Activated gamma-delta T cell treated with anti-CD3 and anti-CD28 coated beads, Interleukin-2, amount 50 U/mL, for 16 hours (primary cell): ENCODE measurements at places on chromosomes 2 and 18.

- DNase-seq = no peak
These were observed 20.4 kb upstream of the GPR17 start for GRCh38 chr2:127625572-127625951.

GRCh38 chr2:39805936-39806608 is 27.0 kb upstream of the THUMPD2 start:
- DNase-seq = no peak

DNA sequence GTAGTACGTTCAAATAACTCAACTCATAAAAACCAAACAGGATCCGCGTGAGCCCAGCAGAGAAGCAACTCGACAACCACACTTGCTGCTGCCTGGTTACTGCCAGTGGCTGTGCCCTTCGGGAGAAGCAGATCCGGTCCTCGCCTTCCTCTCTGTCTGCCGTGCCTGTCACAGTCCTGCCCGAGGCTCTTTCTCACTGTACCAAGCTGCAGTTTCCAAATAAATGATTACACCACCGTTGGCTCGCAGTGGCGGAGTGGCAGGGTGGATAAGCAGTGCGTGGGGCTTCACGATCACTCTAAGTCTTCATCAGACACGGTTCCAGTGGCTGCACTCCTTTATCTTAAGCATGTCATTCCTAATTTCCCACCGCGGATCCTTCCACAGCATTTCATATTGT is 26.1 kb upstream of the SALL3 start:
- DNase-seq = no peak

DNA sequence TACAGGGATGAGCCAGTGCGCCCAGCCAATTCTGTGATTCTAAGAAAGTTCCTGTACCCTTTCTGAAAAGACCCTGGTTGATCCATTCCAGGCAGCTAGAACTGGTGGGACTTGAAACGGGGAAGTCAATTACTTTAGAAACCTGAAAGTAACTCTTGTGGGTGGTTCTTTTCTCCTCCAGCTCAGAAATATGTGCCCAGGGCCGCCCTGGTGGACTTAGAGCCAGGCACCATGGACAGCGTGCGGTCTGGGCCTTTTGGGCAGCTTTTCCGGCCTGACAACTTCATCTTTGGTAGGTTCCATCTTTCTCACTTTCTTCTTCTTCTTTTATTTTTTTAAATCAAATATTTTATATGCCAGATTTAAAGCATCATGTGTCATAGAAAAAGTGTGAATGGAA is 2.7 kb downstream of the TUBB6 start:
- no peak for DNase-seq

DNA sequence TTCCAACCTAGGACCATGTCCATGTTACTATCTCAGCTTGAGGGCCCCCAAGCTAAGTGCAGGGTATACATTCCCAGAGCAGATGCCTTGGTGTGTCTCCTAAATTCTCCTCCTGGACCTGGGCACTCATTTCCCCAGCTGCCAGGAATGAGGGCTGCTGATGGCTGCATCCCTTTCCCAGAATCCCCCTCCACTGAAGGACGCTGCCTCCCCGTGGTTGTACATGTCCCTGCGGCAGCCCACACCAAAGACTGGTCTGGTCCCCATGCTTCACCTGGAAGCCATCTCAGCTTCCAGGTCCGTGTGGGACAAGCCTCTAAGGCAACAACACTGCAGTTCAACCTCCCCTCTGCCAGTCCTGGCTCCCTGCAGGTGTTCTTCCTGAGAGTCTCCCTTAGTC is 14.6 kb downstream of the TMEM163 start:
- no peak for DNase-seq

GRCh38 chr2:170972296-170973224 is 43.5 kb downstream of the GORASP2 start:
- no peak for DNase-seq

- no peak for DNase-seq
These were observed 99.5 kb downstream of the HS1BP3 start for GRCh38 chr2:20551260-20551944.

DNA sequence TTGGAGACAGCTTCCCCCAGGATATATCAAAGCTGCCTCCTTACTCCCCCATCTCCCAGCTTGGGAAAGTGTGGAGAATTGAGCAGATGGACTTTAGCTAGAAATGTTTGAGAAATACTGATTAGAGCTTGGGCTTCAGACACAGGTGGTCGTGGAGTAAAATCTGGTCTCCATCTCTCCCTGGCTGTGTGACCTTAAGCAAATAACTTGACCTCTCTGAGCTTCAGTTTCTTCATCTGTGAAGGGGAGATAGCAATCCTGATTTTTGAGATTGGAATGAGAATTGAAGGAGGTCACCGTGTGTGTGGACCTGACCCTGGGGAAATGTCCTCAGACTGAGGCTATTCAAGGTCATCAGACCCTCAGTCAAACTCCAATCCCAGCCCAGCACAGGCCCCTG is 3.6 kb downstream of the GNLY start:
- DNase-seq = no peak

DNA sequence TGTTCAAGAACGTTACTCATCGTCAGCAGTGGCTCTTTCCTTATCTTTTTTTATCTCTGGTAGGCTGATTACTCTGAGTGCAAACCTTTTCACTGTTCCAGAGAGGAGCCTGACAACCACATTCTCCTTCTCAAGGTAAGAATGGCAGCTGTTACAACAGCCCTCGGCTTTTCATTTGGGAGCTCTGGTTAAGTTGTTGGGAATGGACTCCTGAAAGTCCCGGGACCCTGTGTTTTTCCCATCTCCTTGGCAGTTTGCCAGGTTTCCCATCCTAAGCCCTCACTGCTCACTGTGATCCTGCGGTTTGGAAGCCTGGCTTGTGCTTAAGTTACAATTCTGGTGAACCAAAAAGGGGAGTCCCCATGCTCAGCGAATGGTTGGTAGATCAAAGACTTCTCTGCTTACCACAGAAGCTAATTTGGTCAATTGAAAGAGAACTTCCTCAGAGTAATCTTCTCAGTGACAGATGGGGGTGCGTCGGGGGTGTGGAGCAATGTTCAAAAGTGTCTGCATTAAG is 122.3 kb downstream of the LYPD6B start:
- no peak for DNase-seq

- DNase-seq = no peak
These were observed 277.7 kb upstream of the PXDN start for GRCh38 chr2:2021995-2022394.

DNA sequence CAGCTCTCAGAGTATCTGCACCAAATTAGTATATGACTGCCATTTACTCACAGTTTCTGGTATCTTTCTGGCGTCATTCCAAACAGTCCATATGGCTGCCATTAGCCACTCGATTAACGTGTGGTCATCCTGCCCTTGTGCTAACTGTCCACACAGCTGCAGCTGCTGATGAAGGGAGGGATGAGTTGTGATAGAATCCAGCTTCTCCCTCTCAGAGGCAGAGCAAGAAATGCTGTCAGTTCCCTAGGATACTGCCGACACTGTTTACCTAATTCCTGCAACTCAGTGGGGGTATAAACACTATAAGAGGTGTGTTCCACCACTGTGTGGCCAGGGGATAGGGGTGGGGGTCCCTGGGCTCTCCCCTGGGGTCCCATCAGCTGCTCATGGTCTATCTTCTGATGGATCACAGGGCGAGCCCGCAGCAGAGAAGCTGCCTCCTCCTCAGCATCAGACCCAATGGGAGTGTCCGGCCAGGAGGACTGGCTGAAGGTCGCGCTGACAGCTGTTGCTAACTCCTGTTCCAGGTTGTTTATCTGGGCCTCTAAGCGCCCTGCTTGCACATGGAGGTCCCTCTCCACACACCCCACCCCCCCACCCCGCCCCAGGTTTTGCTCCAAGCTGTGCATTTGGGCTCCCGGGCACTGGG is 17.3 kb upstream of the KLHL23 start:
- no peak for DNase-seq

DNA sequence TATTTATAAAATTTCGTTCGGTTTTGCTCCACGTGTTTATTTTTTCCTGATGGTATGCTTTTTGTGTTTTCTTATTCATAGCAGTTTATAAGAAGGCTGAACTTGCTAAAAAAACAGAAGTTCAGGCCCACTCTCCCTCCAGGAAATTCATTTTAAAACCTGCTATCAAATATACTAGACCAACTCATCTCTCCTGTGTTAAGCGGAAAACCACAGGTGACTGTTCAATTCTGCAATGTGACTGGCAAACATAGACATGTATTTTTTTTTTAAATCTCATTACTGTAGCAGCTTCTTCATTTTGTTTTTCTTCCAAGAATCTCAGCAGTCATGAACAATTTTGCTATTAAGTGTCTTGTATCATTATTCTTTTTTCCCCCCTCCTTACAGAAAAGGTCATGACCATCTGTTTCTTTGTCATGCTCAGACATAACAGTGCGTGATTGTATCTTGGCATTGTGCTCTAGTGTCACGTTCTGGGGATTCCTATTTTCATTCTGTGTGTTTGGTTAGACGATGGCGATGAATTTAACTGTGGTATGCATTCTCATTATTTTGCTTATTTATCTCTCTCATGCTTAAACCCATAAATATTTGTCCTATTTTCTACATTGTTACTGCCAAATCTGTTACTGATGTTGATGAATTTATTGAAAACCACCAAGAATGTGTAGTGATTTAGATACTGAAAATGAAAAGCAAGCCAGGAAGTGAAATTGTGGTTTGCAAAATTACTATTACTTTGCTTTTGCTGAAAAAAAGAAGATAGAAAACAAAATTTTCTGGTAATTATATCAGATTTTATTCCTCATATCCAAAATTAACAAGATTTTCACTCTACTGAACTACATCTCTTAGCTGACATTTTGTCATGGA is 74.6 kb upstream of the UNC80 start:
- no peak for DNase-seq

DNA sequence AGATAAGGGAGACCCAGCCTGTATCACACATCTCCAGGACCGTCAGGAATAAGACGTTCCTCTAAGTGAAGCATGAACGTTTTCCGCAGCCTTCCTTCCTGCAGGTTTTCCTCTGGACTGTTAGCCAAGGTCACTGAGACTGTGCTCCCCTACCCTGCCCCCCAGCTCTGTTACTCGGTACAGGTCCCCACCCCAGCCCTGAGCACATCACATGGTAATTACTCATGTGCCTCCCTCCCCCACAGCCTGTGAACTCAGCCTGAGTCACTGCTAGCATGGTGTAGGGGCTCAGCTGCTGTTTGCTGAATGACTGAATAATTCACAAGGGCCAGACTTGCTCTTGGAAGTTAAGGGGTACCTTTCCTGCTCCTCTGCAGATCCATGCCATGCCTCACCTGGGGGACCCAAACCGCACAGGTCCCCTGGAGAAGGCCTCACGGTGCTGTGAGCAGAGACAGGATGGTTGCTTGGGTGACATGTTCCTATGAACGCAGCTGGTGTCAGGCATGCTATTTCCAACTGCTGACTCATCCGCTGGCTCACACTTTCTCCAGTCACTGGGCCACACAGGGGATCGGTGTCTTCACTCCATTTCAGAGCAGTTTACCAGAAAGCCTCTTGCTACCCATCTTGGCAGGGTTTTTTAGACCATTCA is 88.2 kb downstream of the PLB1 start:
- peak; percentile 56 for DNase-seq

DNA sequence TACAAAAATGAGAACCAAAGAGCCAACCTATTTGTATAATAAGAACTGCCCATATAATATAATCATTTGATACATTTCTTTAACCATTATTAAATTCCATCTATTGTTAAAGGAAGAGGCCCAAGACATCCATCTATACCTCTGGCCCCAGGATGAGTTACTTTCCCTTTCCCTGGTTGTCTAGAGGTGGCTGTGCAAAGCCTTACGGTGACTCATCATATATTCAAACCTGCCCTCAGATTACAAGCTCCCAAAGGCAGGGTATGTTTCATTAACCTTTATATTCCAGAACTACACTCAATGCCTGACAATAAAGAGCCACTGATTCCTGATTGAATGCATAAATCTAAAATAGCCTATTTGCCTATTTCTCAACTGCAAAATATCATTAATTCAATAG is 105.8 kb upstream of the PID1 start:
- no peak for DNase-seq

- no peak for DNase-seq
These were observed 67.6 kb downstream of the ITGB1BP1 start for GRCh38 chr2:9355716-9356115.

- no peak for DNase-seq
These were observed 19.4 kb upstream of the ACVR1 start for GRCh38 chr2:157895531-157895930.

GRCh38 chr2:240377366-240377765 is 58.1 kb upstream of the GPC1 start:
- DNase-seq = no peak

DNA sequence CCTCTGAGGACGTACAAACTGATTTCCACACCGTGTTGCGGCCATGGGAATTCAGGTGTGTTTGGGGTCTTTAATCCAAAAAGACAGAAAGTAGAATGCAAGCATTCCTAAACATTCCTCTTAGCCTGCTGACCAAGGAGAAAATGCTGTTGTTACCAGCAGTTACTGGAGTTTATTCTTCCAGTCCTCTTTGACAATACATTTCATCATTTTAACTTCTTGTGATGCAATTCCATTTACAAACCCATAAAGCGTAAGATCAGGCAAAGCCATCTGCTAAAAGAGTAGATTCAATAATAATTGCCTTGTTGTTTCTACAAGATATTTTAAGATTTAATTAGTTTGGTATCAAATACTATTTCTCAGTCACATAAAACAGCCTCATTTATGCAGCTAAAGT is 32.7 kb downstream of the SPIRE1 start:
- DNase-seq = no peak

- no peak for DNase-seq
These were observed 190.5 kb downstream of the RND3 start for GRCh38 chr2:150296770-150297546.

DNA sequence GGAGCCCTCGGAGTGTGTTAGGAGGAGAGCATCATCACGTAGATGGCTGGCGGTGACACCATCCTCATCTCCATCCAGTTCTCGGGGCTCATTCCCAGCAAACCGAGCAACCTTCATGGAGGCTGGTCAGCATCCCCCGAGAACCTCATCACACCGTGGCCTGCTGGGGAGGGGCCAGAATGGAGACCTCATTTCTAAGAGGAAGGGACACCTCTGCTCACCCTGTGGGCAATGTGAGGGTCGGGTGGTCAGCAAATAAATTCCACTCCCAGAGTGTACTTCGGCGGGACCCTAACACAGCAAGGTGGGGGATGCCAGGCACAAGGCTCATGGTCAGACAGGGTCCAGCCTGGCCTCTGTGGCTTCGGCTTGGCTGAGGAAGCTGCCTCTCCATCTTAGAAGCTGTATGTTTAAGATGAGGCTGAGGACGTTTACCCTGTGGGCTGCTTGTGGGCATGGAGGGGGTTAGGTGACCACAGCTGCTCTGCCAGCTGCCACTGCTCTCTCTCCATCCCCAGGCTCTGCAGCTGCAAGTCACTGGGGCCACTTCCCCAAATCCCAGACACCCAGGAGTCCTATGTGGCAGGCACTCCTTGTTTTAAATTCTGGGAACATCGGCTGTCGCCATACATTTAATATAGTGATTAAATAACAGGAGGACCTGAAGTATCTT is 56.5 kb upstream of the PXDN start:
- DNase-seq = no peak
